ENCODE measurements at places on chromosomes 5 and 9.

GRCh38 chr5:59236448-59236847, 653.6 kb downstream of the RAB3C start:
- DNase-seq = no peak

- DNase-seq = no peak
Measured at GRCh38 chr9:93108291-93109041, 12.4 kb downstream of the CARD19 start.

DNA sequence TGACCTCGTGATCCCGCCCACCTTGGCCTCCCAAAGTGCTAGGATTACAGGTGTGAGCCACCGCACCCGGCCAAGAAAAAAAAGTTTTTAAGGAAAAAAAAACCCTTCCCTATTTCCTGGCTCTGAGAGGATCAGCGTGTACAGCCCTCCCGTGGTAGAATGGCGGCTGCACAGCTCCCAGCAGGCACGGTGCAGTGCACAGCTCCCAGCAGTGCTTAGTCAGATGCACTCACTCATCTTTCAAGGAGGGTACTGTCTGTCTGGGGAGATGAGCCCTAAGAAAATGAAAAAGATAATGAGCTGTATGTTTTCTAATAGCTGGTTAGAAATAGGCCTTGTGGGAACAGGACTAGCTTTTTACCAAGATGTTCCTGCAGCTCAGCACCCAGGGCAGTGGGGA, 36.7 kb upstream of the SLC2A8 start:
- DNase-seq = no peak

- DNase-seq = no peak
Measured at GRCh38 chr5:132059043-132059695, 1.3 kb upstream of the IL3 start.

- no peak for DNase-seq
Measured at GRCh38 chr5:76404223-76405211, 1.4 kb downstream of the IQGAP2 start.

- DNase-seq = no peak
Measured at GRCh38 chr5:36965179-36965578, 88.6 kb downstream of the NIPBL start.

DNA sequence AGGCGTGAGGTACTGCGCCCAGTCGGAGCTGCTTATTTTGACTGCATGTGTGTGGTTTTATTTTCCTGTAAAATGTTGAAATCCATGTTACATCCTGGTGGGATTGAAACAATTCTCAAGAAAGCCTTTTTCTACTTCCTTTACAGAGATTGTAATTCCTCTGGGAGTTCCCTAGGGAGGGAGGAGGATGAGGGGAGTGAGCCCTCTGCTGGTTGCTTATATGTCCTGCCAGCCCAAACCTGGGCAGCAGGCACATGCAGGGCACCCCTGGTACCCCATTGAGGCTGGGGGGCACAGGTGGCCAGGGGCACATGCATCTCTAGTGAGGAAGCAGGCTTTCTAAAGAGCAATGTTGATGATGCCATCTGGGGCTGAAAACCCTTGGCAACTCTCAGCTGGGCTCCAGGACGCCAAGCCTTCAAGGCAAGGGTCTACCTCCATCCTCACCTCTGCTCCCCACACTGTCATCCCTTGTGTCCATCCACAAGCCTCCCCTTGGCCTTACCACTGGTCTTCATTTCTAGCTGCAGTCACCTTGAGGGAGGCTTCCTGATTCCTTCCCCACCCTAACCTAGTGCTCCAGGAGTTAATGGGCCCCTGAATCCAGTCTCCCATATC, 84.7 kb upstream of the TNFSF8 start:
- DNase-seq = peak; percentile 60

DNA sequence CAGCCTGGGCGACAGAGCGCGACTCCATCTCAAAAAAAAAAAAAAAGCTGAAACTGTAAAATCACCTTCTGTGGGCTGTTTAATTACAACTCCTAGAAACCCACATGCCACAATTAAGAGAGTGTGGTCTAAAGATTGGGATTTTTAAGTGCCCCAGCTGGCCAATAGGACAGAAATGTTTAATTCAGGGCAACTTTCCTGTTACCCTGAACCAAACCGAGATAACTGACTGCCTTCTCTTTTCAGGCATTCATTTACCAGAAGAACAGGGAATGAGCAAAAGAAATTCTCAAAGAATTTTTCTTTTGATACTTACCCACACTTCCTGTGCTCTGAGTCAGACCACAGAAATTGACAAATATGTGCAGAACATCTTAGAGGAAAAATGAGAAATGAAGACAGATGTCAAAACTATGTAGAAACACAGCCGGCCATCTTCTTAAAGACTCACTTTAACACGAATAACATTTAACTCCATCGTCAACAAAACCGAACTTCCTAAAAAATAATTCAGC, 221.3 kb upstream of the DAPK1 start:
- no peak for DNase-seq

GRCh38 chr9:122657527-122657926, at the start of gene OR1B1:
Gene OR1B1, minus strand, starts transcription at chr9:122657627.
- no peak for DNase-seq

- DNase-seq = no peak
Measured at GRCh38 chr5:75654693-75655295, 43.5 kb downstream of the ANKDD1B start.

DNA sequence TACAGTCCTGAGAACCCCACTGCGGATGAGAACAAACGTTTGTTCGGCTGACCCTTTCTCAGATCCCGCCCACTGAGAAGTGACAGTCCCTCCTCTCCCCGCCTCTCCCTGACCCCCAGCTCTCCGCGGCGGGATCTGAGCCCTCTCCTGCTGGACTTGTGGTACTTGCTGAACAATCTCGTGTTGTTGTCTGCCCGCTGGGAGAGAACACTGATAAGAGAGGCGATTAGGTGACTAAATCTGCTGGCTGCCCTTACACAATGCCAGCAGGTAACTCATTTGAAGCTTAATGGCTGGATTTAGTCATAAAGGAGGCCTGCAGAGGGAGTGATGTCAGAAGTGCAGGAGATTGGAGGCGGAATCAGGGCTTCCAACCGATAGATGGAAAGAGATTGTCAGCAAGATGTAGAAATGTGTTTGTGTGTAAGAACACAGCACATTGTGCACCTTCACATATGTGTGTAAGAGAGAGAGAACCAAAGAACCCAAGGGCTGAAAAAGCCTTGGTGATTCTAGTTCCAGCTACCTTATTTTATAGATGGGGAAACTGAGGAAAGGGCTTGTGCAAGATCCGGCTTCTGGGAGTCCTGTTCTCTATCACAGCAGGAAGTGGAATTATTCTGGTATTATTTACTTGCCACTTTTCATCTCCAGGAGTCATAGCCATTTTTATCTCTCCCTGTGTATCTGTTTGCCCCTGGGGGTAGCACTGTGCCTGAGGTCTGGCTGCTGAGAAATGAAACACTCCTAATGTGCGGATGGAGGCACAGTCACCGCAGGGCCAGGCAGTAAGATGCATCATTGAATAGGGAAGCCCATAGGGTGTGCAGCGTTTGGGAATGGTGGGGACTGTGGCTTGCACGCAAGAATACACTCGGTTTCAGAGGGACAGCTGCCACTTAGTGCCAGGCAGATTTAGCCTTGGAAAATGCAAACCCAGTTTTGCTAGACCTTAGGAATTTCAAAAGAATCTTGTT, 203.7 kb upstream of the MSX2 start:
- DNase-seq = no peak

DNA sequence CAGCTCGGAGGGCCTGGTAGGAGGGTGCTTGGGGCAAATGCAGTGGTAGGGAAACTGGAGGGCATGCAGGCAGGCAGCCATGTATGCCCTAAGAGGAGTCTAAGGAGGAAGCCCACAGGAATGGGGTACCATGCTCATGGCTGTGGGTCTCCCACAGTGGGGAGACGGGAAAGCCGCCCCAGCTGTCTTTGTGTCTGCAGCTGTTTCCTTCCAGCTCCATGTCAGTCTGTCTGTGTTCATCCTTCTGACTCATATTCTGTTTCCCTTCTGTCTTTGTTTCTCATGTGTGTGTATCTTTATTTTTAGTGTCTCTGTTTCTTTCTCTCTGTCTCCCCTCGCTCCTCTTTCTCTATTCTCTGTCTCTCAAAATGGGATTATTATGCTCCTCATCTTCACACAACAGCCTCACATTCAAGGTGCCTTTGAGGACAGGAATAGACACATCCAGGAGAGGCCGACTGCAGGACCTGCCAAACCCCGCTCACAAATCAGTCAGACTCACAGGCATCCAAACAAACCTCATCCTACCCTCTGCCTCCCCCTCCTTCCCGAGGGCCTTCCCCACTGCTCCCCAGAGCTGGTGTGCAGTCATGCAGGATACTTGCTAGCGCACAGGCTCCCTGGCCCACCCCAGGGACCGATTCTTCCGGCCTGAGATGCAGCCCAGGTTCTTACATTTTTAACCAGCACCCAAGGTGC, 68.4 kb upstream of the RARS1 start:
- no peak for DNase-seq

- DNase-seq = no peak
Measured at GRCh38 chr9:116809656-116810055, 122.6 kb downstream of the TRIM32 start.

DNA sequence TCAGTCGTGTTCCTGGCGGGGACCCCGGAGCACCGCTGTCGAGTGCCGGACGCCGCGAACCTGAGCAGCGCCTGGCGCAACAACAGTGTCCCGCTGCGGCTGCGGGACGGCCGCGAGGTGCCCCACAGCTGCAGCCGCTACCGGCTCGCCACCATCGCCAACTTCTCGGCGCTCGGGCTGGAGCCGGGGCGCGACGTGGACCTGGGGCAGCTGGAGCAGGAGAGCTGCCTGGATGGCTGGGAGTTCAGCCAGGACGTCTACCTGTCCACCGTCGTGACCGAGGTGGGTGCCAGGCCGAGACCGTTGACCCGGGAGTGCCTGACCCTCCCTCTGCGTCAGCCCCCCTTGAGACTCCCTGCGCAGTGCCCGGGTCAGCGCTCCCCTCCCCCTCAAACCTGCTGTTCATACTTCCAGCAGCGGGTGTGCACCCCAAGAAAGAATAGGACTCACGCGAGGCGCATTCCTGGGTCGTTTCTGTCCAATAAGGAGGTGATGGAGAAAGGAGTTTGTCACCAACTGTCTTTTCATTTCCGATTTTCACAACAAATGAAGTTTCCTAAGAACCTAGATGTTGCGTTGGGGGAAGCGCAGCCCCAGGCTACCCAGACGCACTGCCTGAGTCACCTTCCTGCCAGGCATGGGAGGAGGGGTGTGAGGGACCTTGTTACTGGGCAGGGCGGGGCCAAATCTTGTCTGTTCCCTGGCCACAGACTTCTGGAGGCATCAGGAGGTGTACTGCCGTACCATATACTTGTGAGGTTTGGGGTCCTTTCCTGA, 722 bp downstream of the SLC22A4 start:
- peak; percentile 91 for DNase-seq

DNA sequence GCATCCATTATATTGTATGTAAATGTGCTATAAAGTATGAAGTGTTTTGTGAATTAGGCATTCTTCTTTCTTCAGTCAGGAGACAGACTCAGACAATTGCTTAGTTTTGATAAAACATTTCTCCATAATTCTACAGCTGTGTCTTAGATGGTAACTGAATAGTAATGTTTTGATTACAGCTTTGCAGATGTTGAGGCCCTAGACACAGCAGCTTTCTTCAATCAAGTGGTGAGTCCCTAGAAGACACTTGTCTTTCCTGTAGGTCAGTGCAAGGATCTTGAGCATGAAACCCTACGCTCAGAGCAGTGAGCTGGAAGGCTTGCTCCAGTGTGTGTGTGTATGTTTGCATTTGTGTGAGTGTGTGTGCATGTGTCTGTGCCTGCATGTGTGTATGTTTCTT, 46.8 kb upstream of the CD180 start:
- no peak for DNase-seq

GRCh38 chr5:90446961-90447360, 27.6 kb downstream of the MBLAC2 start:
- no peak for DNase-seq

GRCh38 chr5:59517926-59518585, 375.5 kb downstream of the PDE4D start:
- DNase-seq = no peak

DNA sequence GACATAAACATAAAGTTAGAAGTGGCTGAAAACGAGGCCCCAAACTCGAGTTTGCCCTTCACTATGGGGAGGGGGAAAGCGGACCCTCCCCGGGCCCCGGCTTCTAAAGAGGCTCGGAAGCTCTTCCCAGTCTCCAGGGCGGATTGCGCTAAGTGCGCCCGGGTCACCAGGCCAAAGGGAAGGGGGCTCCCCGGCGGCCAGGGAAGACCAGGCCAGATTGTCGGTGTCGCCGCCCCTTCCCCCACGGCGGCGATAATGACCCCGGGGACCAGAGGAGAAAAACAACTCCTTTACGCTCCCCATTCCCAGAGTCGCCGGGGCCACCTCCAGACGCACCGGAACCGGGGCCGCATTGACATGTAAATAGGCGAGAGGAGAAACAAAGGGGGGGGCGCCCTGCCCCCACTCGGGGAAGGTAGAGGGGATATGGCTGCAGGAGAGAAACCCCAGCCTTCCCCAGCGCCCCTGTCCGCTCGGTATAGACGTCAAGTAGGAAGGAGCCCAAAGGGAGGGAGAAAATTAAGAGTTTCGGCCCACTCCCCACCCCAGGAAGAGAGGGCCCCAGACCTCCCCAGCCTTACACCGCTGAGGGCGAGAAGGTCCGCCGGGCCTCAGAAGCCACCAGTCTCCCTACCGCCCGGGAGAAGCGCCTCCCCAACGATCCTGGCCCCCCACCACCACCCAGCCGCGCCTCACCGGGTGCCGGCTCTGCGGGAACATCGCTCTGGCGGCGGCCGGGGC, 1.7 kb downstream of the TLE1 start:
- DNase-seq = peak; percentile 58

- peak; percentile 42 for DNase-seq
Measured at GRCh38 chr5:135012951-135013391, 21.1 kb downstream of the PITX1 start.

DNA sequence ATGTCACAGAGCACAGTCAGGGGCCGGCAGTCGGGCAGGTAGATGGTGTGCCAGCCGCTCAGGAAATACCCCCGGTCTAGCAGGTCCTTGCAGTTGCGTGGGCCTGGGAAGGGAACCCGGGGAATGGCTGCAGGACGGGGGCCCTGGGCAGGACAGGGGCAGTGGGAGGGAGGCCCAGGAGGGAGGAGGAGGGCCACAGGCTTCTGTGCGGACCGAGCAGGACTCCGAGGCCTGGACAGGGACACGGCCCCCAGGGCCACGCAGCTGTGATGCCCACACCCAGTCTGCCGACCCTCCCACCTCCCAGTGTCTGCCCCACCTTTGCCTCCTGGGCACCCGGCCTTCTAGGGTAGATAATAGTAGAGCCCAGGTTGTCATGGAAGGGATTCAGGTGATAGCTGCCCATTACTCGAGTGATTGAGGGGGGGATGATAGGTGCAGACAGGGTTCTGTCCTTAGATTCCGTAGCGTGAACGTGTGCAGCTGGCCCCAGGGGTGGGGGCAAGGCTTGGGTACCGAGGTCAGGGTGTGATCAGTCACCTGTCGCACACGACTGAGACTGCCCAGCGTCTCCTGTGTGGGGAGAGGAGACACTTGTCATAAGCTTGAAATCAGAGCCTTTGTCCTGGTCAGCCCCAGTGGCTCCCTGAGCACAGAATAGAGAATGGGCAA, 4.5 kb downstream of the FCN1 start:
- DNase-seq = peak; percentile 30

- no peak for DNase-seq
Measured at GRCh38 chr5:176542135-176542595, 5.0 kb upstream of the RNF44 start.

- DNase-seq = no peak
Measured at GRCh38 chr9:105438141-105438806, 9.6 kb upstream of the FSD1L start.

- DNase-seq = peak; percentile 98
Measured at GRCh38 chr9:107282759-107283622, at the start of gene RAD23B. Gene RAD23B, plus strand, starts transcription at chr9:107283279. Its CDS starts 351 bp downstream, at chr9:107283630.
